ENCODE measurements at places on chromosomes 6 and 20.

- DNase-seq: no peak
These were observed 805.8 kb upstream of the GJE1 start for GRCh38 chr6:141326925-141327324.

- no peak for DNase-seq
These were observed 86.4 kb downstream of the MAP3K7 start for GRCh38 chr6:90500458-90500857.

- DNase-seq: no peak
These were observed 115.5 kb upstream of the CD93 start for GRCh38 chr20:23201658-23202057.

DNA sequence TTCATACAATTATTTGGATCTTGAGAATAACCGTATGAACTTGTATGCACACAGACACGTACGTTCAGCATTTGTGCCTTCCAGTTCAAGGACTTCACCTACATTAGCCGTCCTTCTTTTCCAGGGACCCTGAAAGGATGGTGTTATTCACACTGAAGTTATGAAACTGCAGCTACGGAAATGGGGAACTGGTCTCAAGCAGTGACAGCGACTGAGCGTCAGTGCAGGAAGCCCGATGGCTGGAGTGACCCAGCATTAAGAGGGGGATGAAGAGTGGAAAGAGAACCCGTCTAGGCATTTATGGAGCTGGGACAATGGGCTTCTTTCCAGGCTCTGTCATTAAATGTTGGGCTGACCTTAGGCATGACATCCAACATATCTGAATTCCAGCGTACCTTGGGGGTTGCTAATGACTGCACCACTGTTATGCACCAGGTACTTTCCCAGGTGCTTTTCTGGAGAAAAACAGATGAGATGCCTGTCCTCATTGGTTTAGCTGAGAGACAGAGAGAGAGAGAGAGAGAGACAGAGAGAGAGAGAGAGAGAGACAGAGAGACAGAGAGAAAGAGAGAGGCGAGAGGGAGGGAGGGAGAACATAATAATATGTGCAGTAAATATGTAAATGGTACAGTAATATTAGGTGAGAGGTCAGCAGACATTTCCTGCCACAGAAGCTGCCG is 204.7 kb upstream of the EXOC2 start:
- no peak for DNase-seq

DNA sequence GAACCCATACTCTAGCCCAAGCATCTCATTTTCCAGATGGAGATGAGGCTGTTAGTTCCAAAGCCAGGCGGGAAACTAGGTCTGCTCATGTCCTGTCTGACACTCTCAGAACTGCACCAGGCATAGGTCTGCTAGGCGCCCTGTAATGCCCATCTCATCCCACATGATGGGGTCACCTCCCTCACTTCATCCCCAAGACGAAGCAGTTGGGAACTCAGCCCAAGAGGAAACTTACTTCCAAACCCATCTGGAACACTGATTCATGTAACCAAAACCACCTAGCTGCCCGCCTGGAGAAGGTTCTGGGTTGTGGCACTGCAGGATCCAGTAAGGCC is 119.4 kb upstream of the PRND start:
- DNase-seq: no peak

GRCh38 chr20:50368813-50369224 is 141.4 kb upstream of the PTPN1 start:
- DNase-seq: no peak

- DNase-seq: no peak
These were observed 324.9 kb upstream of the CITED2 start for GRCh38 chr6:139699335-139699734.

- no peak for DNase-seq
These were observed 19.7 kb downstream of the ZBP1 start for GRCh38 chr20:57600320-57601210.

- no peak for DNase-seq
These were observed 13.3 kb upstream of the SOX12 start for GRCh38 chr20:312067-312466.

DNA sequence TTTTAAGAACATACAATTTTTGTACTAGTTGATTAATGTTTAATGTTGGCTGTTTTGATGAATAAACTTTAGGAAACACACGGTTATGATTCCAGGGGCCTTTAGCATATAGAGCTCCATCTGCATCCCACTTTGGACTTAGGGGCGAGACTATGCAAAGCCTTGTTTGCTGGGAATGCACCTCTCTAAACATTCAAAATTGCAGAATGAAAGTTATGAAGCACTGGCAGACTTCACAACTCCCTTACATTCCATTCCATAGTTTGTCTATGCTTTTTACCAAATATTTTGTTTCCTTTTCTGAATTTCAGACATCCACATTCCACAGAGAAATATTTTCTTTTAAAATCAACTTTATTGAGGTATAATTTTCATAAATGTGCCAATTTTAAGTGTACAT is 10.3 kb upstream of the TCP11 start:
- DNase-seq: no peak

DNA sequence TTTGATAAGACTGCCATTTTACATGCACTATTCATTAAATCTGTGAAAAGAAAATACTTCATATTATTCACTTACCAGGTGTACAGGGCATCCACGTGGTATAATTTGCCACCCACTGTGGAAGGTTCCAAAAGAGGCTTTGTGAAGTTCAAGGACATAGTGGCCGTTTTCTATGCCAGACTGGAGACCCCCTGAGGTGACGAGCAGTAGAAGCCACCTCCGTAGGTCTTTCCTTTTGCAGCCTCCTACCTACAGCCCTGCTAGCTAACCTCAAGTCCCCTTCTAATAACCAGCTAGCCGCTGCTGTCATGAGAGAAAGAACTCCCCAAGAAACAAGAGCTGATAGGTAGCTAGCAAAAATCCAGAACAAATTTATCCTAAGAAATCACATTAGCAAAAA is 110.5 kb downstream of the ARHGAP18 start:
- DNase-seq: no peak

DNA sequence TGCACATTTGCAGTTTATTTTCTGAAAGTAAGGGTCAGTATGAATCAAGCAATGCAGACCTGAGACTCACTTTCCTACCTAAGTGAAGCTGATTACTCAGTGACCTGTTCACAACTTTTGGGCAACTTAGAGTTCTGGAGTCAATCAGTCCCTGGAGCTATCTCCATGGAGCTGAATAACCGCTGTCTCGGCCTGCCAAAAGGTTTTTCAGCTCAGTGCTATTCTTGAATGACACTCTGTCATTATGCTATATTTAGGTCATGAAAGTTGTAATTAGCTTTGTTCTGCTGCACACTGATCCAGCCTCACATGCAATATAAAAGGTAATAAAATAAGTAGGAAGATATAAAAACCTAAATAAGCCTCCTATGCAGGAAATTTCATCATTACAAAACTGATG is 356.0 kb downstream of the BMP2 start:
- no peak for DNase-seq

GRCh38 chr6:29800254-29800653 is 27.4 kb upstream of the HLA-G start:
- no peak for DNase-seq

DNA sequence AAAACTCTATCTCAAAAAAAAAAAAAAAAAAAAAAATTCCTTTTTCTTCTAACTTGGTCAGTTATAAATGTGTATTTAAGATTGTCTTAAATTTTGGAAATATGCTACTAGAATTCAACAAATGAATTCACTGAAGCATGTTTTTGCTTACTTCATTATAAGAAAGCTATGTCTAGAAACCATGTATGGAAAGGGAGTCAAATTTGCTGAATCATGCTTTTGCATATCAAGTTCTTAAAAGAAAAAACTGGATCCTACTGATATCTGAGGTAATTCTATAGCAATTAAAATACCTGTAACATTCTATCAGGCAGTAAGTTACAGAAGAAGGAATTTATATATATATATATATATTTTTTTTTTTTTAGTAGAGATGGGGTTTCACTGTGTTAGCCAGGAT is 27.7 kb downstream of the AKIRIN2 start:
- DNase-seq: no peak
